ENCODE measurements at places on chromosomes 16 and 17.

DNA sequence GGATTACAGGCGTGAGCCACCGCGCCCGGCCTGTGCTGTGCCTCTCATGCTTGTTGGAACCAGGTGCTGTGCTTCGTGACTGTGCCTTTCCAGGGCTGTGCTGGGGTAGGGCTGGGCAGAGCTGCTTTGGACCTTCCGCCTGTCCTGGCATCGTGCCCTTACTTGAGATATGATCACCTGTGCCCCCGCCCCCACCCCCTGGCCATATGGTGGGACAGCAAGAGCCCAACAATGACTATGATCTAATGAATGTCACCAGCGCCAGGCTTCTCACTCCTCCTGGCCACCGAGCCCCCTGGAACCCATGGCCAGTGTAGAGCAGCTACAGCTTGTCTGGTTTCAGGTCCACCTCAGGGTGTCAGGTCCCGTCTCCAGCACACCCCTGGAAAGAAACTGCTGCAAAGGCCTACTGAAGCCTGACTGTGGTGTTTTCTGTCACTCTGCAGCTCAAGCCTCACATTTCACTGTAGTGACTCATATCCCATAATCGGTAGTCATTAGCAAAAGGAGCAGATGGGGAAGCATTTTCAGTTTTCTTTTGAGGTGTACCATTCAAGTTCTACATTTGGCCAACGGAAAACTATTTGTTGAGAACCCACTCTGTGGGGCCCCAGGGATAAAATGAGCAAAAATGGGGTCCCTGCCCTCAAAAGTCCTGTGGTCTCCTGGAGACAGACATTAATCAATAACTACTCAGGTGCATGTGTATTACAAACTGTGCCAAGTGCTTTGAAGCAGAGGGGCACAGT lies 22.1 kb downstream of the FCSK start:
- DNase-seq: no peak

GRCh38 chr17:6506679-6507231 lies 49.6 kb downstream of the PITPNM3 start:
- DNase-seq: no peak

GRCh38 chr17:685006-685405 lies 29.6 kb downstream of the VPS53 start:
- DNase-seq: no peak

GRCh38 chr16:12551946-12552345 lies 251.7 kb downstream of the CPPED1 start:
- no peak for DNase-seq

DNA sequence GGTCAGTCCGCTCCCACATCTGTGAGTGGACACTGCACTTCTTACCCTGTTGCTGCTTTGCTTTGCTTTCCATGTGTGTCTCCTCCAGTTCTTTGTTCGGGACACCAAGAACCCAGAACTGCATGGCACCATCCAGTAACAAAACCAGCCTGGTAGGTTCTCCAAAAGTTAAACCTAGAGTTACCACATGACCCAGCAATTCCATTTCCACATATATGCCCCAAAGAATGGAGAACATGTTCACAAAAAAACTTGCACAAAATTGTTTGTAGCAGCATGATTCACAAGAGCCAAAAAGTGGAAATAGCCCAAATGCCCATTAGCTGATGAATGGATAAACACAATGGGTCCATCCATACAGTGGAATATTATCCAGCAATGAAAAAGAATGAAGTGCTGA lies 10.3 kb upstream of the CCL22 start:
- no peak for DNase-seq

GRCh38 chr17:4479340-4479981 lies 19.2 kb upstream of the SPNS2 start:
- DNase-seq: no peak

- no peak for DNase-seq
These were observed 47.3 kb upstream of the PMFBP1 start for GRCh38 chr16:72219282-72219681.

GRCh38 chr16:54847207-54847606 lies 83.5 kb upstream of the IRX5 start:
- no peak for DNase-seq

GRCh38 chr17:44558334-44558709 lies 1.0 kb downstream of the FZD2 start:
- no peak for DNase-seq

GRCh38 chr16:57986196-57986595 lies 14.3 kb downstream of the ZNF319 start:
- DNase-seq: no peak

DNA sequence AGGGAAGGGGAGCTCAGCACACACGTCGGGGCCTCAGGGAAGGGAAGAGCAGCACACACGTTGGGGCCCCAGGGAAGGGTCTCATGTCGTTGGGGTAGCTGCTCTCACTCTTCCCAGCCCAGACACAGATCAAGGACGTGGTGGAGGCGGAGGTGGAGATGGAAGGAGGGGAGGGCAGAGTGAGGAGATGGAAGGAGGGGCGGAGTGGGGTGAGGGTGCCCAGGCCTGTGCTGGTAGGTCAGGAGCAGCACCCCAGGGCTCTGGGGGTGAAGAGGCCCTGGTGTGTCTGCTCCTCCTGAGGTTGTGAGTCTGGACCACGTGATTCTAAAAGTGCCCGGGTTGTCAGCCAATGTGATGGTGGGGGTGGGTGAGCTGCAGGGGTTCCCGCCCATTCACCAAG lies 14.9 kb downstream of the CLCN7 start:
- no peak for DNase-seq

DNA sequence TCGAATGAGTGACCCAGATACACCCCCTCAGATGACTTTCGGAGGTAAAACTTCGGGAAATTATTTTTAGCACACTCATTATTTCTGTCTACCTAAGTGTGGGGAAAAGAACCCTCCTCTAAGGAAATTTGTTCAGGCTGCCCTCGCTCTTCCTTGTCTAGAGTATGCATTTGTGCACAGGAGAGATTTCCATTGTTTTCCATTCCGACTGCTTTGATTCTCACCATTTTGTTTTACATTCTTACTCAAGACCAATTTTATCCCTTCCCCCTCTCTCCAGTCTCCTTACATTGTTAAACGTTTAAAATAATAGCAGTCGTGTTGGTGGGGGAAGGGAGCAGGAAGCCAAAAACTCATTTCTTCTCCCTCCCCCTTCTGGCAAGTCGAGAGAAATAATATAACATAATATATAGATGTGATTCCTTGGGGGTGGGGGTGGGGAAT lies 1.5 kb upstream of the CHD3 start:
- DNase-seq: no peak

GRCh38 chr17:78535273-78536197 lies 41.7 kb downstream of the DNAH17 start:
- DNase-seq: no peak

DNA sequence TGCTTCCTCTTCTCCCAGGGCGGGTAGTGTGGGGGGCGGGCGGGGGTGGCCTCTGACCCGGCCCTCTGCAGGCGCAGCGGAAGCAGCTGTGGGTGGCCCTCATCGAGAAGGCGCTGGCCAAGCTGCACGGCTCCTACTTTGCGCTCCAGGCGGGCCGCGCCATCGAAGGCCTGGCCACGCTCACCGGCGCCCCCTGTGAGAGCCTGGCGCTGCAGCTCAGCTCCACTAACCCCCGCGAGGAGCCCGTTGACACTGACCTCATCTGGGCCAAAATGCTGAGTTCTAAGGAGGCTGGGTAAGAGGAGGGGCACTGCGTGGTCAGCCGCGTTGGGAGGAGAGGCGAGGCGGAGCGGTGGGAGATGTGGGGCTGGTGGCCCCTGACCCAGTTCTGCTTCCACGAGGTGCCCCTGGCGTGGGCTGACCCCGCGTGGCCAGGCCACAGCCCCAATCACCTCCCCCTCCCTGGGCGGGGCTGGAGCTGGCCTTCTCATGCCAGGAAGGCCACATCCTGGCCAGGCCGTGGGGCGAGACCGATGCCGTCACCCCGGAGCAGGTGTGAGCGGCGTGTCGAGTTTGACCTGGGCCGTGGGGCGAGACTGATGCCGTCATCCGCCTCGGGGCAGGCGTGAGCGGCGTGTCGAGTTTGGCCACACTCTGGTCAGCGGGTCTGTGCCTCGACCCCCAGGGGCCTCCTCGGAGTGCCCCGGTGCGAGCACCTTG lies 10.5 kb upstream of the PRR35 start:
- DNase-seq: no peak

DNA sequence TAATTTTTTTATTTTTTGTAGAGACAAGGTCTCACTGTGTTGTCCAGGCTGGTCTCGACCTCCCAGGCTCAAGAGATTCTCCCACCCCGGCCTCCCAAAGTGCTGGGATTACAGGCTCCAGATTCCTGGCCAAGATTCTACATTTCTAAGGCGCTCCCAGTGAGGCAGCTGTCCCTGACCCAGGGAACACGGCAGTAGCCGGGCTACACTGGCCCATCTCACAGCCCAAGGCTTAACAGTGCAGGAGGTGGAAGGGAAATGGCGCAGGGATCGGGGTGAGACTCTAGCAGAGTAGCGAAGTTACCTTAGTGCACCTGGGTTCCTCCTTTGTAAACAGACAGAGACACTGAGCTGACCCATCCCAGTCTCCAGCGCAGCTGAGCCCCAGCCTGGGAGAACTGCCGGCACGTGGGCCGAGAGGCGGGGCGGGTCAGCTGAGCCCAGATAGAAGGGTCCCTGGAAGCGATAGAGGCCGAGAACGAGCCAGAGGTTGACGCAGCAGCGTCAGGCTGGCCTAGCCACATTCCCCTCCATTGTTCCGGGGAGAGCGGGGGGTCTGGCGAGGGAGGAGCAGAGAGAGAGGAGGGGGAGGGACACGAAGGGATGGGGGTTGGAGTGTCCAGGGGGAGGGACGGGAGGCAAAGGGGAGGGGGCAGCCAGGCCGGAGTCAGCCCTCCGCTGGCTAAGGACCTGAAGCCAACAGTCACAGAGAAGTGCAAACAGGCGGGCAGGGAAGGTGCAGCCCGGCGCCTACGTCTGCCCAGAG lies 2.5 kb downstream of the CARHSP1 start:
- no peak for DNase-seq

DNA sequence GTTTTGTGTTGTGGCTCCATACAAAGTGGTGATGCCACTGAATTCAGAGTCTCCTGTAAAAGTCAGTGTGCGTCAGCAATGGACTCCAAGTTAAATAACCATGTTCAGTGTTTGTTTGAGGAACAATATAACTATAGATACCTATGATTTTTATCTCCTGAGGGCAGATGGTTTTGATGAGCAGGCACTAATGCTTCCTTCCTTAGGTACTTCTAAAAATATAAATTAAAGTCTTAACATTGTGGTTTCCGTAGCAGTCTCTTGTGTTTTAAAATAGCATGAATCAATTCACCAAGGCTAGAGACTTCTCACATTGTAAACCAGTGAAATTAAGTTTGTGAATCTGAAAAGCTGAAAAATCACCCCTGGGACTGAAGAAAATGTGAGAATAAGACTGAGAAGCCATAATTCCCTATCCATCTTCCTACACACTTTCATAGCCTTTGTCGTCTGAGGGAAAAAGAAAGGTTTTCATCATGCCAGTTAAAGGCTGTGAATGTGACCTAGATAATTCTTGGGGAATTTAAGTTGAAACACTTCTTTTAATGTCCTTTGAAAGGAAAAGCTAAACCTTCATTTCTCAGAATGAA lies 1502.9 kb downstream of the CDH11 start:
- no peak for DNase-seq

GRCh38 chr17:83079766-83080578 lies 563 bp downstream of the METRNL start:
- DNase-seq: peak; percentile 17

DNA sequence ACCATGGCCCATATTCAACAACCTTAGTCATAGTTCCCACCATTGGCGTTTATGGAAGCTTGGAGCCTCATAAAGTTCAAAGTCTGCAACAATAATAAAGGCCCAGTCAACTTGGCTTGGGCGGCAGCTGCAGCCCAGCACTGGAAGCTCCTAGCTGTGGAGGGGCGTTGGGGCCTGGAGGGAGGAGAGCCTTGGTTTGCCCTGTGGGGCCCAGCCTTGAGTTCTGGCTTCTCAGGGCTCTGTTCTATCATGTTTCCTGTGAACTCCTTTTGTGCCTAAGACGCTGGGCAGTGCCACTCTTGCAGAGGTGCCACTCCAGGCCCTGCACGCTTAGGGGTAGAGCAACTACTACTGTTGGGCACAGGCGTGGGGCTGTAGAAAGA lies 927 bp upstream of the ENGASE start:
- DNase-seq: no peak

DNA sequence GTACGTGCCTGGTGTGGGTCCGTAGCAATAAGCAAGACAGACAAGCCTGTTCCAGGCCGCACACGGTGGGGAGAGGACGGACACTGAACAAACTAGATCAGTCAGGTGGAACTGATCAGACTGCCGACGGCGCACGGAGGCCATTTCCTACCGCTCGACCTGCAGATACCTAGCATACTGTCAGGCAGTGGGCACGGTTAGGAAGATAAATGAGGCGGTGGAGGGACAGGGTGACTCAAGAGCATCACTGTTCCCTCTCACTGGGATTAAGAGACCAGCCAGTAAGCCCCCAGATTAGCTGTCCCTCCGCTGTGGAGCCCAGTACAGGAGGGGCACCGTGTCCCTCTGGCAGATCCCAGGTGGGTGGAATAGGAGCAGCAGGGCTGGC lies 4.8 kb downstream of the AANAT start:
- no peak for DNase-seq
